ENCODE measurements at places on chromosomes 3 and 15.

DNA sequence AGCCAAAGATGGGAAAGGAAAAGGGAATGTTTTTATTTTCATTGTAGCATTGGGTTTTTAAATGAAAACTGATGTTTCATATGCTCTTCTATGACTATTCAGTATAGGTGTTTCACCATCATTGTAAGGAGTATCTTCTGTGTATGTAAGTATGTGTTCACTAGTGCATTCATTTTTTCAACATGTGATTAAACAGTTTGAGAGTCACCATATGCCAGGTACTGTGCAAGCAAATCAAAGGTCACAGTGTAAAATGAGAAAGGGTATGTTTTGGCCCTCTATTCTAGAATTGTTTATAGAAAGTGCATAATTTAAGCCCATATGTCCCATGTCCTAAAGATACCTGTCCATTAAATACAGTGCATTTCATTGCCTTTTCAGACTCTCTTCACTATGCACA is 207.2 kb downstream of the ZBTB20 start:
- DNase-seq: no peak

- DNase-seq: no peak
Measured at GRCh38 chr3:113556316-113556945, 24.1 kb downstream of the SIDT1 start.

- DNase-seq: no peak
Measured at GRCh38 chr3:51386159-51386851, 1.2 kb downstream of the MANF start.

DNA sequence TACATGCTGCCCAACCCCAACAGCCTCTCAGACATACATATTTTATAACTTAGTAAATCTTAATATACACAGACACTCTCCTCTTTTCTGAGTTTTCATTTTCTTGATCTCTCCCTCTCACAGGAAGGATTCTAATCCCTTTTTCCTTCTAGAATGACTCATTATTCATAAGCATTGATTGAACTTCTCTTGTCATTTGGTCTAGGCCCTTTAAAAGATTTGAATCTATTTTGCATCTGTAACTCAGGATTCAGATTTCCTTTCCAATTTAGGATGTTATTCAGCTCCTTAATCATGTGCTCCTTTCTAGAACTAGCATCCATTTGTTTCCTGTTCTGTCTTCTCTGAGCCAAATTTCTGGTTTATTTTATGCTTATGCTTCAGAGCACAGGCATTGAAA is 624.5 kb upstream of the SGO1 start:
- no peak for DNase-seq

DNA sequence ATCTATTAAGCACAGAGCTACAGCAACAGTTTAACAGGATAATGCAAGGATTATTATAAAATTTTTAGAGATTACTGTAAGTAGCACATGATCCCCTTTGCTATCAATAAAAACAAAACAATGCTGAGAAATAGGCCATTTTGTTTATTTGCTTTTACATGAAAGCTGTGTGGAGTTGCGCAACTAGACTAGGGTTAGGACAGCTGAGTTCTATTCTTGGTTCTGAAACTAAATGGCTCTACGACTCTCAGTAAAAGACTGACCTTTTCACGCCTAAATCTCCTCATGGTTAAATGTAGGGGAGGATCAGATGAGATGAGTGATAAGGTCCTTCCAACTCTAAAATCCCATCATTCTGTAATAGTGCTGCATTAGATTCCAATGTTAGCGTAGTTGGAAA is 25.0 kb downstream of the KCNMB2 start:
- peak; percentile 3 for DNase-seq

DNA sequence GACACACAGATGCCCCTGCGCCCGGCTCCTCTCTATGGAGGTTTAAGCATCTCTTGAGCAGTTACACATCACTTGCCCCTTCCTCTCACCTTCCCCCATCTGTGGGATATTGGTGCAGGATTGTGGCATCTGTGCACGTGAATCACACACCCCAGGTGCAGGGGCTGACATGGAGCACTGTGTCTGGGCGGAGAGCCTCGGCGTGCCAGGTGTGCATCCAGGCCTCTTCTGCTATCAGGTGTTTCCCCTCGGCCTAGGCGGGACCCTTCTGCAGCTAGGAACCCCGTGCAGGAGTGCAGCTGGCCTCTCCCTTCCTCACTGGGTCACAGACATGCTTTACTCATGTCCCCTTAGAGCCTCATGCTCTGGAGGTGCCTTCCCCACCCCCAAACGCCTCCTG is 33.4 kb upstream of the MUC13 start:
- DNase-seq: no peak

GRCh38 chr15:45573961-45574629 is 13.1 kb upstream of the BLOC1S6 start:
- DNase-seq: peak; percentile 29

GRCh38 chr3:64229903-64230302 is 4.6 kb upstream of the PRICKLE2 start:
- DNase-seq: peak; percentile 35

DNA sequence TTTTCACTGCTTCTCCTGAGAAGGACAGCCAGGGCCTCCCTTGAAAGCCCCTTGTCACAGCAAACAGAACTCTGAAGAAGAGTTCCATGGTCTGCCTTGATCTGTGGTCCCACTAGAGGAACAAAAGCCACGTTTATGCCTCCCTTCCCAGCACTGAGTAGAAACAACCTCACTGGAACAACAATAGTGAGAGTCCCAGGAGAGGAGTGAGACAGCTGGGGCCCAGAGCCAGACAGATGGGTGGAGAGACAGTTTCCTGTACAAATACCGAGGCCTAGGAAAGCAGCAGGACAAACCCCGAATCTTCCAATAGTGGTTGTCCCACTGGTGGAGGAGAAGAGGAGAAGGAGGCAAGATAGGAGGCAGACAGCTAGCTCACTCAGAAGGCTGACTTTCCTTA is 106.1 kb downstream of the WDR76 start:
- DNase-seq: no peak

DNA sequence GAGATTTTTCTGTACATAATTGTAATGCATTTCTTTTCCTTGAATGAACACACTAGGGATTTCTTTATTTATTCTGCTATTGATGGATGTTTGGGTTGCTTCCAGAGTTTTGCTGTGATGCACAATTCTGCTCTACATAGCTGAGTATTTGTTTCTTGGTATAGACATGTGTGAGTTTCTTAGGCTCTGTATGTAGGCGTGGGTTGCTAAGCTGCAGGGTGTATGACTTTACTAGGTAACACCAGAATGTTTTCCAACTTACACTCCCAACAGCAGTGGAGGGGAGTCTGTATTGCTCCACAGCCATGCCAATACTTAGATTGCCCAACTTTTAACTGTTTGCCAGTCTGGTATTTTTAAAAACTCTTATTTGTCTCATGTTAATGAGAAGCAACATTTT is 155.5 kb upstream of the TNIK start:
- DNase-seq: no peak

DNA sequence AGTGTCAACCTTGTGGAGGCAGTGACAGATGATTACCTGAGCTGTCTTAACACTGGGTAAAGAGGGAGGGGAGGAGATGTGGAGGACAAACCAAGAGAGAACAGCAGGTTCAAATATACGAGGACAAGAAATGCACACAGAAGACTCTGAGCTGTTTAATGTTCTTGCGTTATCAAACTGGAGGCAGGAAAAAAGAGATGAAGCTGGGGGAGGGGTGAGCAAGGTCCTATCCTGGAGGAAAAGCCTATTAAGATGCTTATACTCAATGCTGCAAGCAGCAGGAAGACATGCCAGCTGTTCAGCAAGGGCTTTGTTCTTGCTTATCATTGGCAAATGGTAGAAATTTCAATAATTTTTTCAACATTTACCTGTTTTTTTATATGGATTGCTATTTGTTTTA is 345.7 kb upstream of the TRIM42 start:
- no peak for DNase-seq

GRCh38 chr3:188756241-188756640 is 415.5 kb upstream of the TPRG1 start:
- DNase-seq: no peak

DNA sequence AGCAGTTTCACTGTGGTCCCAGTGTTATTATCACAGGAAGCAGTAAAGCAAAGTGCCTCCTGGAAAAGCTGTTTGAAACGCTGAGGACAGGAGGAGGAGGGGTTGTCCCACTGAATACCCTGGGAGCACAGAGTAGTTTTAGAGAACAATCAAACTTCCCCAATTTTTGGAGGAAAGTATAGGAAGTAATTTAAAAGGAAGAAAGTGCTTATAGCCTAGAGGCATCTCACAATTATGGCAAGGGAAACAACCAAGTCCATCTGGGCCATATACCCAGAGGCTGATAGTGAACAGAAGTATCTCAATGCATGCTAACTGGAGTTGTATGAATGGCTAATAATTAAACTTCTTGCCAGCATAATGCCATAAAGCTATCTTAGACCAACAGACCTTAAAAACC is 137.2 kb upstream of the EPHA6 start:
- DNase-seq: no peak

GRCh38 chr3:111715911-111716523 is 120.9 kb upstream of the ZBED2 start:
- no peak for DNase-seq

- DNase-seq: peak; percentile 43
Measured at GRCh38 chr15:31483053-31483985, 156.7 kb downstream of the KLF13 start.

DNA sequence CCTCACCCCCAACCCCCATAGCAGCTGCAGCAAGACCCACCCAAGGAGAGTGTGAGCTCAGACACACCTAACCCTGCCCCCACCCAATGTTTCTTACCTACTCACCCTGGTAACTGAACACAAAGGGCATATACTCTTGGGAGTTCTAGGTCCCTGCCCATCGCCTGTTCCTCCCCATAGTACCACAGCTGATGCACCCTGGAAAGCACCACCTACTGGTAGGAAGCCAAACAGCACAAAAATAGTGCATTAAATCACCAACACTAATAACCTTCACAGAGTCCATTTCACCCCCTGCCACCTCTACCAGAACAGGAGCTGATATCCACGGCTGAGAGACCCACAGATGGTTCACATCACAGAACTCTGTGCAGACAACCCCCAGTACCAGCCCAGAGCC is 245.2 kb downstream of the EFHB start:
- DNase-seq: no peak

DNA sequence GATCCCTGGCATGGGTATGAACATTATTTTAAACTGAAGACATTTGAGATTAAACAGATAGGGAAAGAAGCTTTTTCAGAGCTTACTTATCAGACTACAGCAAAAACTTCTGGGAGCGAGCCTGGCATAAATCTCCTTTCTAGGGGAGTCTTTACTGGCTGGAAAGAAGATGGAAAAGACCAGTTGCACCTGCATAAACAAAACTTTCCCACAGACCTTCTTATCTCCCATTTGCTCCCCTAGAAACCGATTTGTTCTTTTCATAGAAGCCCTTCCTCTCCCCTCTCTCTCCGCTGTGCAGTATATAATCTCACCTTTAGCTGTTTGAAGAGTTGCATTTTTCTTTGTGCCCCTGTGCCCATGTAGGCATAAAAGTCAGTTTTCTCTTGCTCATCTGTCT is 93.2 kb downstream of the CHRNA7 start:
- DNase-seq: no peak

DNA sequence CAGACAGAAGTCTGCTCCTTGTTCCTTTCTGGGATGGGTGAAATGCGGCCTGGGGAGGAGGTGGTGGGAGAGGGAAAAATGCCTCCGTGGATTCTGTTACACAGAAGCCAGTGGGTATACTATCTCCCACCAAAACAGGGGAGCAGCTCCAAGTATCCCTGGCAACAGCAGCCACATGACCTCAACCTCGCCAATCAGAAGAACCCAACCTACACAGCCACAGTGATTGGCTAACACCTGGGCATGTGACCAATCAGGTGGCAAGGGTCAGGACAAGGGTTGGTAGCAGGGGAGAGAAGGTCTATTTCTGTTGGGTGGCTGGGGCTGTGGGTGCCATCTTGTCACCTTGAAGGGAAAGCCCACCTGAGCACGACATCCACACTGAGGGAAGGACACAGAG is 9.1 kb upstream of the ACAD9 start:
- DNase-seq: no peak

GRCh38 chr3:27746838-27747237 is 24.7 kb upstream of the EOMES start:
- no peak for DNase-seq

DNA sequence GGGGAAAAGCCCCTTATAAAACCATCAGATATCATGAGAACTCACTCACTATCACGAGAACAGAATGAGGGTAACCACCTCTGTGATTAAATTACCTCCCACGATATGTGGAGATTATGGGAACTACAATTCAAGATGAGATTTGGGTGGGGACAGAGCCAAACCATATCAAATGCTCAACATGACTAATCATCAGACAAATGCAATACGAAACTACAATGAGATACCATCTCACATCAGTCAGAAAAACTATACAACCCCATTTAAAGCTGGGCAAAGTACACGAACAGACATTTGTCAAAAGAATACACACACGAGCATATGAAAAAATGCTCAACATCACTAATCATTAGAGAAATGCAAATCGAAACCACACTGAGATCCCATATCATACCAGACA is 67.7 kb downstream of the SCAPER start:
- DNase-seq: no peak

- DNase-seq: no peak
Measured at GRCh38 chr3:23036728-23037127, 166.4 kb upstream of the UBE2E2 start.

DNA sequence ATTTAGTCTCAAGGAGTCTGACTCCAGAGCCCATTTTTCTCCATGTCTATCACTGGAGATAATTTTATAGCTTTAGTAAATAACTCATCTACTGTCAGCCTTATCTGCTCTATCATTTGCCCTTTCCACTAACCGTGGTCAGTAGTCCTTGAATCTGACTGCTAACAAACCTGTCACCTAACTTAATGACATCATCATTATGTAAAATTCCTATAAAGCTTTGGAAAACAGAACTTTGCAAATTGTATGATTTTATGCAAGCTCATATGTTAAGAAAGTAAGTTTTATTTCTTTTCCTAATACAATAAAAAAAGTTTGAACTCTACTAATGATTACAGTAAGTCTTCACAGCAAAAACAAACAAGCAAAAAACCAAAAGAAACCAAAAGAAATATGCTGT is 293.9 kb downstream of the CADM2 start:
- DNase-seq: no peak

- no peak for DNase-seq
Measured at GRCh38 chr15:72375501-72375845, 341 bp downstream of the HEXA start.

DNA sequence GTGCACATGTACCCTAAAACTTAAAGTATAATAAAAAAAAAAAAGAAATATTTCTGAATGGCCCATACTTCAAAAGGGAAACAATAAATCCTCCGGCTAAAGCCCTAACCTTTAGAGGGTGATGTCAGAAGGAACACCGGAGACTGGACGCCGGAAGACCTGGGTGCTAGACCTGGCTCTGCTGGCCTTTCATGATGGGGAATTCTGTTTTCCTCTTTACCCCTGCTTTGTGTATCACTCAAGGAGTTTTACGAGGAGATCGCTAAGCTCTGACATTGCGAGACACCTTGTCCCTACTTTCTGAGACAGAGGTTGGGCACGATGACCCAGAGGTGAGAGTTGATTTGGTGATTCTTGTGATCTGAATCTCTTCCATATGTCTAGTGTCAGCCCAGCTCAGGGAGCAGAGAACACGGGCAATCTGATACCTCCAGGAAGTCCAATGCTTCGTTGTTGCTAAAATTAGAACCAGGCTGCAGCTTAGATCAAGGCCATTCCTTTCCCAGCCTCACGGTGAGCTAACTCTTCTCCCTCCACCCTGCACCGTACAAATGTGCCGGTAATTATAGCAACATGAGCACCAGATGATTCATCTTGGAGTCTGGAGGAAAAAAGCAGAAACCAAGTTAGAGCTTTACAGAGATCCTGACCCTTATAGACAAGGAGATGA is 42.0 kb upstream of the CFAP161 start:
- peak; percentile 97 for DNase-seq

- DNase-seq: peak; percentile 79
Measured at GRCh38 chr3:119637679-119638477, 22.5 kb downstream of the POPDC2 start.

GRCh38 chr15:85597155-85597815 is 197.4 kb downstream of the KLHL25 start:
- DNase-seq: no peak

Measured in foreskin fibroblast (primary cell).